ENCODE measurements at places on chromosomes 1 and 21. TPM values are rescaled to one million over a fixed set of nuclear protein-coding genes. Genes with fewer than 3 reads are reported as not detected.

Gene OR2L3
- not detected for total RNA-seq

Gene NCF2
- not detected for total RNA-seq

Gene ITLN1
- not detected for total RNA-seq

Gene FCRLB
- total RNA-seq: 1.5 TPM

Gene TDRD5
- not detected for total RNA-seq

Gene C1orf185
- not detected for total RNA-seq

Gene LRRC38
- not detected for total RNA-seq

Gene RRP1
- 38.6 TPM for total RNA-seq
